H9 (cell line): ENCODE measurements at places on chromosomes 5 and 9. TPM values are rescaled to one million over a fixed set of nuclear protein-coding genes. Genes with fewer than 3 reads are reported as not detected.

DNA sequence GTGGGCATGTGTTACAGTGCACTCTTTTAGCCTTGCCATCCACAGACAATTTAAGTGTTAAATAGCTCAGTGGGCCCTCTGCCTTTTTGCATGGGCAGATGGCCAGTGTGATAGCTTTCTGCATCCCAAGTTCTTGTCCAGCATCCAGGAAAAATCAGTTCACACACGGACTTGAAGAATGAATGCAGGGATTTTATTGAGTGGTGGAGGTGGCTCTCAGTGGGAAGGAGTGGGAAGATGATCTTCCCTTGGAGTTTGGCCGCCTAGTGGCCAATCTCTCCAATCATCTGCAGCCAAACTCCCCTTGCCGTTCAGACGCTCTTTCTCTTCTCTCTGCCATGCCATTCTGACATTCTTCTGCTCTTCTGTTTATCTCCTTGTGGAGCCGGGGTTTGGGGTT lies 322.4 kb upstream of the GRAMD2B start:
- DNase-seq = no peak

- DNase-seq = no peak
Measured at GRCh38 chr5:84085387-84086041, 299.2 kb downstream of the EDIL3 start.

DNA sequence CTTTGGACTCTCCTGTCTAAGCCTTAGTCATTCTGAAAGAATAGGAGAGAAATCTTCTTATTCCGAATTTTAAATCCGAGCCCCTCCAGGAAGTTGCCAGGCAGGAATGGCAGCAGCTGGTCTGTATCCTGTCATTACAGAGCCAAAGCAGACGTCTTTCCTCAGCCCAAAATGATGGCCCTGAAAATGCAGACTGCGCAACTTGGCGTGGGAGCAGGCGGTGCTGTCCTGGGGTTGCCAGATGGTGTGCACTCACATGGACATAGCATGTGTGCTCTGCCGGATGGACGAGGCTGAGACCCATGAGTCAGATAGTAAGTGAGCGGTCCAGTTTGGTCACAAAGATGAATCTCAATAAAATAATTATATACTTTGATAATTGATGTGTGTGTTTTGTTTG lies 410.4 kb downstream of the KCTD16 start:
- no peak for DNase-seq

GRCh38 chr9:99336005-99336404 lies 113.9 kb downstream of the SEC61B start:
- no peak for DNase-seq

- no peak for DNase-seq
Measured at GRCh38 chr9:128593039-128593438, 40.7 kb downstream of the SPTAN1 start.

Gene ZNF462
- total RNA-seq = 159 and 164 TPM in 2 replicates

Gene IL9
- total RNA-seq = not detected in 2 replicates

Gene UBLCP1
- total RNA-seq = 37.9 and 39.0 TPM in 2 replicates

DNA sequence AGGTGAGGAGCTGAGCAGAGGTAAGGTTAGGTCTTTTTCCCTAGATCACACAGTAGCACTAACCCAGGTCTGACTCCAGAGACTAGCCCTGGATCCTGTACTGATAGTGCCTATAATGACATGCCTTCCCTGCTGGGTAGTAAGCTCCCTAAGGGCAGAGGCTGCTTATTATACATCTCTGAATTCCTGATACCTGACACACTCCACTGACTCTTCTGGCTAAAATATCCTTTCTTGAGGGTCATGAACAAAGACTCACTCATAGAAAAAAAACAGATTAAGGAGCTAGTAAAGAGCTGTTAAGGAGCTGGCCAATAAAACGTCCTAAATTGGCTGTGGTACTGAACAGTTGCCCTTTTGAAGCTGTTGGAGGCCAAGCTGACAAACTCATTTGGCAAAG lies 149.0 kb upstream of the ITGA1 start:
- DNase-seq = no peak

Gene ACSL6
- total RNA-seq = 1.3 and 1.6 TPM in 2 replicates

Gene LAMC3
- 21.7 and 21.9 TPM in 2 replicates for total RNA-seq

DNA sequence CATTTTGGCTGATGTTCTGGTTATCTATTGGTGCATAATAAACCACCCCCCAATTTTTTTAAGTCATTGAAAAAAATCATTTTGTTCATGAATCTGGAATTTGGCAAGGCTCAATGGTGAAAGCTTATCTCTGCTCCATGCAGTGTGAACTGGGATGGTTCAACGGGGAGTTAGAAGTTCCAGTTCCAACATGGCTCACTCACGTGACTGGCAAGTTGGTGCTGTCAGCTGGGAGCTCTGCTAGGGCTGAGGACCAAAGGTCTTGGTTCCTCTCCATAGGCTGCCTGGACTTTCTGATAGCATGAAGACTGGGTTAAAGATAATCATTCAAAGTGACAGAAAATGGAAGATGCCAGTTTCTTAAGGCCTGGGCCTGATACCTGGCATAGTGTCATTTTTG lies 3.1 kb upstream of the SPATA24 start:
- no peak for DNase-seq

DNA sequence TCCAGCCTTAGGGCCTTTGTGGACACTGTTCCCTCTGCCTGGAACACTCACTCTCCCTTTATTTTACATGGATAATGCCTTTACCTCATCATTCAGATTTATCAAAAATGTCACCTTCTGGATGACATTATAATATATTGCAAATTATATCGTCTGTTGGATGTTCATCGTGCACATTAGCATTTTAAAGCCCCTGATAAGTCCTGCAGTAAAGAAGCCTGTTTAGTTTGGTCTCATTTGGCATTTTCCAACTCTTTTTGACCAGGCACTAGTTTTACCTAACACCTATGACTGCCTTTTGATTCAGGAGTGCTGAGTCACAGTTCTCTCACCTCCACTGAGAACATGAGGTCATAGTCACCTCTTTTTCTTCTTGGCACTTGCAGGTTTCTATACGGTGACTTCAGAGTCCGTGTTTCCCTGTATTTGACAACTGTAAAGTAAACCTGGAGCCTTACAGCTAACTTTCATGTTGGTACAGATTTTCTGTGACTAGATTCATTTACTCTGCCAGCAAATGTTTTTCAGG lies 57.7 kb upstream of the STC2 start:
- DNase-seq = no peak

GRCh38 chr5:39092581-39093351 lies 18.6 kb upstream of the RICTOR start:
- DNase-seq = no peak

GRCh38 chr9:37910271-37910670 lies 6.3 kb upstream of the SLC25A51 start:
- no peak for DNase-seq

Gene RGP1
- 23.5 and 25.7 TPM in 2 replicates for total RNA-seq

DNA sequence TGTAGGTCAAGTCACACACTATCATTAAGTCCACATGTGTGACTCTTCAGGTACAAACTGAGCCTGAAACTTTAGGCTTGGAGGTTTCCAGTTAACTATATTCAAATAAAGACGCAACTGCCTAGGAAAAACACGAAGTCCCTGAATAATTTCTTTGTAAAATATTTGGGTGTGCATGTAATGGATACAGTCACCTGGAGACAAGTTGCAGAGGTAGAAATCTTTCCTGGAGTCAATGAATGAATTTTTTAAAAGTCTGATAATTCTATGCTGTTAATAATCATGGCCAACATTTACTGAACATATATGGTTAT lies 132.7 kb downstream of the MTX3 start:
- DNase-seq = no peak

GRCh38 chr5:137491121-137491520 lies 8.0 kb downstream of the SPOCK1 start:
- no peak for DNase-seq

GRCh38 chr9:116589392-116590354 lies 97.4 kb upstream of the TRIM32 start:
- peak; percentile 77 for DNase-seq

GRCh38 chr9:6711403-6711802 lies 46.4 kb upstream of the KDM4C start:
- no peak for DNase-seq

Gene CHSY3
- 0.37 and 0.42 TPM in 2 replicates for total RNA-seq

Gene KLF4
- 6.2 and 7.1 TPM in 2 replicates for total RNA-seq

GRCh38 chr9:16282216-16282615 lies 588.3 kb downstream of the BNC2 start:
- DNase-seq = no peak

- no peak for DNase-seq
Measured at GRCh38 chr5:139760066-139761056, 35.2 kb upstream of the PSD2 start.

- DNase-seq = peak; percentile 79
Measured at GRCh38 chr9:4548811-4549725, 58.8 kb downstream of the SLC1A1 start.

DNA sequence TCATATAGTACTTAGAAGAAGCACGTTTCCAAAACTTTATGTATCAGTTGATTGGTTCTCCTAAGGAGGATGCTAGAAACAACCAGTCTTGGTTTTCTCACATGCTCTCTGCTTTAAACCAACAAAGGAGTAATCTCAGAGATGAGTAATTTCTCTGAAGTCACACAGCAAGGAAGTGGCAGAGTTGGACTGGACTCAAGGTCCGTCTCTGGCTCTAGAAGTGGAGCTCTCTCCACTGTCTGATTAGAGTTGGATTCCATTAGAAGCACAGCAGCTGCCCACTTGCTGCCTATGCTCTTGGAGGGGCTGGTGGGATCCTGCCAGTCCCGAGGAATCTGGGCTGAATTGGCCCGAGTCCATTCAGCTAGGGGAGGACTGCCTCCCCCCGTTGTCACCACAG lies 21.0 kb downstream of the RALGPS1 start:
- DNase-seq = no peak

- no peak for DNase-seq
Measured at GRCh38 chr9:127399736-127400269, 2.8 kb downstream of the SLC2A8 start.

- DNase-seq = no peak
Measured at GRCh38 chr9:125372441-125373226, 111.0 kb downstream of the GAPVD1 start.

Gene WNT8A
- 0.26 and 0.33 TPM in 2 replicates for total RNA-seq

Gene GABRA6
- not detected in 2 replicates for total RNA-seq

DNA sequence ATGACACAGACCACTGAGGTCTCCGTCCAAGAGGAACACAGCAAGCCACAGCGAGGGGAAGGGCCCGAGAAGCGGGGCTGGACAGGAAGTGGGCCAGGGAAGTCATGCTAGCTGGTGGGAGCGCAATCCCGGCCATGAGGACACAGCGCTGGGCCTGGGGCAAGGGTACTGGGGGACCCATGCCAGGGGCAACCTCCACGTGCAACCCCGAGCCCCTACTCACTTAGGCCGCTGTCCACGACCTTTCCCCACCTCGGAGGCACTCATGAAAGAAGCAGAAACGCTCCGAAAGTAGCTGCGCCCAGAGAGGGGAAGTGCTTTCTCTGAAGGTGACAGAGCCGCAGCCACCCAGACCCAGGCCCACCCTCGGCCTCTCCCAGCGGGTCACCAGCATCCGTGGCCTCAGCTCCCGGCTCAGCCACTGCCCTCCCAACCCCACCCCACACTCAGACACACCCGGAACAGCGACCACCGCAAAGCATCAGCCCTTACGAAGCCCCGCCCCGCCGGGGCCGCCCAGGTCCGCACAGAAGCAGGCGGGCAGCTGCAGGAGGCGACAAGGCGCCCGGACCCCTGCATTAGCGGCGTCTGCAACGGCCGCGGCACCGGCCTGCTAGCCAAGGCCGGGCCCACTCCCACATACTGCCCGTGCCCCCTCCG lies 782 bp downstream of the BICD2 start:
- peak; percentile 41 for DNase-seq

GRCh38 chr9:113656771-113657670 lies 193.5 kb downstream of the RGS3 start:
- no peak for DNase-seq

DNA sequence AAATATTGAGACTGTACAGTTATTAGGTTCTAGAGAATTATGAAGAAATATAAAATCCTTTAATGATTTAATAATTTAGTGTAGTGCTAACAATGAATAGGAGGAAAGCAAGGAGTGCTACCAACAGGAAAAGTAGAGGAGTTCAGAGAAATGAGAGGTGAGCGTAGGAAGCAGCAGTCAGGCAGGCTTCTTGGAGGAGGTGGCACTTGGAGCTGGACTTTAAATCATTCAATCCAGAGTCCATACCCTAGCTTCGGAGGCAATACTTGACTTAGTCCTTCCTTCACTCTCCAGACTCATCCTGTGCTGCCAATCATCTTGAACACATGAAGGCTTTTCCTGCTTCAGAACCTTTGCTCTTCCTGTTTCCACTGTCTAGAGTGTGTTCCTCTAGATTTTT lies 254.3 kb downstream of the GRIA1 start:
- no peak for DNase-seq

DNA sequence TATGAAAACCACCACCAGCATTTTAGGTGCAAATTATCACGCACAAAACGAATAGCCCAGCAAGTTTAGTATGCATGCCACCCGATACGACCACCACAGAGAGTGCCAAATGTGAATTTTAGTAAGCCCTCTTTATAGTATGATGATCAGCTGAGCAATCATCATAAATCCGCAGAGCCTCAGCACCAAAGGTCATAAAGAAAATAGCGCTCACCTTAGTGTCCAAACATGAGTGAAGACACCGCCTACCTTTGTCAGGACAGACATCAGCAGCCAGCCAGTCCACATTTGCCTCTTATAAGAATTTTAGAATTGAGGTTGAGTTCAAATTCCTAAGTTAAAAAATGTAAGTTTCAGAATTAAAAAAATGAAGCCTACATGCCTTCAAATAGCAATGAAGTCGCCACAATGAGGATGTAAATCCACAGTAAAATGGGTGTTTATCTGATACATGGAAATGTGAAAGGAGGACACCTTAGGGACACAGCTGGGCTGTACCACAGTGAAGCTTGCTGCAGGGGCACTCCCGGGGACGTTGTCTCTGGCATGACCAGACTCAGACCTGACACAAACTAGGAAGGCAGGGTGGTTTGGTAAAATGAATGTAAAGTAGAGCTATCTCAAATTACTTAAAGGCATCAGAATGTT lies 149.0 kb downstream of the AUH start:
- DNase-seq = no peak

Gene PCDHB9
- total RNA-seq = 2.6 and 2.9 TPM in 2 replicates

DNA sequence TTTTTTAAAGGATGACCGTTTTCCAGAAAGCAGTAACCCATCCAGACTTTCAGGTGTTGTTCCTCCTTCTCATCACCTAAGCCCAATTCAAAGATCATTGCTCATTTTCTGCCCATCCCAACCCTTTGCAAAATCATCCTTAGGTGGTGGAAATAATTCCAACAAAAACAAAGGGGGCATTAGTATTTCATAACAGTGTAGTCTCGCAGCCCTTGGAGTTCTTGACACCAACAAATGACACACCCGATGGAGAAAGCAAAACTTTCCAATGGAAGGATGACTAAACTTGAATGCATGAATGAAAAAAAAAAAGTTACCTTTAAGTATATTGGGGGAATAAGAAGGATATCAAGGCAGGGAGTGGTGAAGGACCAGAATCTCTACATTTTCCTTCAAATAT lies 117.0 kb downstream of the PAPPA start:
- DNase-seq = no peak

Gene MSX2
- 0.35 and 0.42 TPM in 2 replicates for total RNA-seq
